ENCODE measurements at places on chromosomes 13 and 19.

GRCh38 chr13:65088906-65089305, 2141.2 kb downstream of the PCDH9 start:
- DNase-seq: no peak

- no peak for DNase-seq
Measured at GRCh38 chr13:41019578-41020347, 647 bp upstream of the ELF1 start.

DNA sequence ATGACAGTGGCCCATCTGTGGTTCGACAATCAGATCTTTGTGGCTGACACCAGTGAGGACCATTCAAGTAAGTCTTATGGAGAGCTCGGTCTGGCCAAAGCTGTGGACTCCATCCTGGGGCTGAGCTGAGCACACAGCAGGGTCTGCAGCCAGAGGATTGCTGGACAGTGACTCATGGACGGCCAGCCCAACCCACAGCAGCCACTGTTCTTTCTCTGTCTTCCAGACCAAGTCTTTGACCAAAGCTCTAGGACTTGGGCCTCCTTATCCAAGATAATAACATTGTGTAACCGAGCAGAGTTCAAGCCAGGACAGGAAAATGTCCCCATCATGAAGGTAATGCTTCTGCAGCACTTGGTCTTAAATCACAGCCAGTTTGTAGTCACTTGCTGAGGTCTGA, 12.4 kb downstream of the ATP12A start:
- no peak for DNase-seq

DNA sequence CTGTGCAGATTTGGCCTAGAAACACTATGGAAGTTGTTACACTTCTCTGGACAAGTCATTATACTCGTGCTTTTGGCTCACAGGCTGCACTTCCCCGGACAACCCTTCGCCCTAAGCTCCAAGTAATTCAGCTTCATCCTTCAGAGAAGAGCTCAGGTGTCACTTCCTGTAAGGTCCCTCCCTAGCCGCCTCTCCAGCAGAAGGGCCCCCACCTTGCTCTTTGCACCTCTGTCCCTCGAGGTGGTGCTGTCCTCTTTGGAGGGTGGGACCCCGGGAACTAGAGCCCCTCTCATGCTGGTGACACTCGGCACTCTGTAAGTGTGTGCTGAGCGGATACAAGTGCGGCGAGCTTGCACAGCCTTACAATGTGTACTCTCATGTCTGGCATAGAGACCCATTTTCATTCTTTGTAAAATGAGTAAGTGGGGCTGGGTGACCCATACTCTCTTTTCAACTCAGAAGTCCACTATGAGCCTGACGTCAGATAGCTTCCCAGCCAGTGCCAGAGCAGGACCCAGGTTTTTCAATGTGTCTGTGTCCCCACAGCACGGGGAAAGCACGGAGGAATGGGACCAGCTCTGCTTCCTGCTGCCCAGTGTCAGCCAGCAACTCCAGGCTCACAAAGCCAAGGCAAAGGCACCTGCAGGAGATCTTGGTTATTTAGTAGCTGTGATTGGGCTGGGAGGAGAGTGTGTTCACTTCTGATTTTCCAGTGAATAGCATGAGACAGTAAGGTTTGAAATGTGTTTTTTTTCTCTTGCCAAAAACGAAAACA, 26.9 kb downstream of the CHAMP1 start:
- DNase-seq: no peak

DNA sequence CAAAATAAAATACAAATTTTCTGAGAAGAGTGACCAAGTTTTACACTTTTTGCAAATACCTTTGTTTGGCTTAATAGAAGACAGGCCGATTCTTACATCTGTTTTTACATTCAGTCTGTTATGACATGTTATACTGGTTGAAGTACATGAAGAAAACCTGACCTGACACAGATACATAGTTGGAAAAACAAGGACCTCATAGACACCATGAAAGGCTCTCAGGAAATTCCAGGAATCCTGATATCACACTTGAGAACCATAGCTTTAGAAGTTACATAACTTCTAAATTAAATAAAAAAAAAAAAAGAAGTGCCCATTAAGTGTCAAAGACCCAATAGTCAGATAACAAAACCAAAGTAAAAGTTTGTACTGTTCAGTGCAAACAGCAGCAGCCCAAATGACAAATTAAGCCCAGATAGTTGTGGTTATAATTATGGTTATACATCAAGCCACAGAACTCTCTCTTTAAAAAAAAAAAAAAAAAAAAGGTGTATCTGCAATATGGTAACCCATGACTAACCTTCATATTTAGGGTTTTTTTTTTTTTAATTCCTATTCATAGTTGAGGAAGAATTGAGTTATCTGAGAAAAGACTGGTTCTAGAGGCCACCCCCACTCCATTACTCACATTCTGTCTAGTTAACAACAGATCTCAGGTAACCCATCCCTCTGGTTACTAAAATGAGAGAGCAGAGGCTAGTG, 19.8 kb downstream of the RBM26 start:
- DNase-seq: no peak

DNA sequence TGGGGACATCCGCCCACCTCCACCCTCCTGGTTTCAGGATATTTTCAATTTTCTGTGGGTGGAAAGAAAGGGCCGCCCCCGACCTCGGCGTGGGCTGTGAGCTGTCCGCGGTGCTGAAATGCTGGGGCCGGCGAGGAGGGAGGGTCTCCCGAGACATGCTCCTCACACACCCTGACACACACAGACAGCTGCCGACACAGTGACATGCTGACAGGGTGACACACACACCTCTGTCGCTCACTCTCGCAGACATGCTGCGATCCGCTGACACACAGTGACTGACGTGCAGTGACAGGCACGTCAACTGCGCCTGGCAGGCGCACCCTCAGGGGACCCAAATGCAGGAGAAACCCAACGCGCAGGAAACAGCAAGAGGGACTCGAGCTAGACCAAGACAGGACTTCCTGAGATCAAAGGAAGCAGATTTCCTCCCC, 25.1 kb upstream of the MEIS3 start:
- DNase-seq: no peak

- no peak for DNase-seq
Measured at GRCh38 chr13:30353060-30353459, 45.7 kb upstream of the KATNAL1 start.

- no peak for DNase-seq
Measured at GRCh38 chr19:16714702-16715287, 4.9 kb upstream of the NWD1 start.

- DNase-seq: no peak
Measured at GRCh38 chr19:1264801-1265614, 4.1 kb upstream of the CIRBP start.

DNA sequence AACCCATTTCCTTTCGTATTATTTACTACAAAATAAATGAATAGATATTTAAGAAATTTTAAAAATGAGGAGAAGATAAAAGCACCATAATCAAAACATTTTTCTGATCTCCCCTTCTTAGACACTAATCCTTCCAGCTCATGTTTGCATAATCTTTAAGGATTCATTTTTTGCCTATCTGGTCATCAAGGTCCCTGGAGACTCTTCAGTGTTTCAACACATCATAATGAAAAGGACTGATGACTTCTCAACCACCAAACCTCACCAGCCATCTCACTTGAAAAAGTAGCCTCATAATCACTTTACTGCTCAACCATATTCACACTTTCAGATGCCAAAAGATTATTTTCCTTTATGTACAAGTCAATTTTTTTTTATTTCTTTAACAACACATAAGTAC, 80.1 kb downstream of the DCLK1 start:
- DNase-seq: no peak

- DNase-seq: no peak
Measured at GRCh38 chr13:24276861-24277260, 32.5 kb upstream of the C1QTNF9 start.

DNA sequence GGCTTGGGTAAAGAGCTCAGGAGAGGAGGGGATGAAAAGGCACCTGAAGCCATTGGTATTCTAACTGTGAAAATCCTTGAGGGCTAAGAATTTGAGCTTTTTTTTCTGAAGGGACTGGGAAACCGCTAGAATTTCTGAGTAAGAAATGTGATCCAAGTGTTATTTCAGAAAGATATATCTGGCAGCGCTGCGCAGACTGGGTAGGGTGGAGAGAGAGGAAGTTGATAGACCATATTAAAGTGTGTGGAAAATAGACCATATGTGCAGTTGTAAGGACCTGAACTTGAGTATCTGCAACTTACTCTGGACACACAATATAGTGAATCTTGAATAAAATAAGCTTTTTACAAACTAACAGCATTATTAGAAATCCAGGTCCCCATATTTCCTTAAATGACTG, 427.4 kb downstream of the NDFIP2 start:
- DNase-seq: no peak

GRCh38 chr13:114174529-114174961, 4.5 kb upstream of the CFAP97D2 start:
- no peak for DNase-seq

- no peak for DNase-seq
Measured at GRCh38 chr13:76048131-76048530, 412.0 kb downstream of the LMO7 start.

DNA sequence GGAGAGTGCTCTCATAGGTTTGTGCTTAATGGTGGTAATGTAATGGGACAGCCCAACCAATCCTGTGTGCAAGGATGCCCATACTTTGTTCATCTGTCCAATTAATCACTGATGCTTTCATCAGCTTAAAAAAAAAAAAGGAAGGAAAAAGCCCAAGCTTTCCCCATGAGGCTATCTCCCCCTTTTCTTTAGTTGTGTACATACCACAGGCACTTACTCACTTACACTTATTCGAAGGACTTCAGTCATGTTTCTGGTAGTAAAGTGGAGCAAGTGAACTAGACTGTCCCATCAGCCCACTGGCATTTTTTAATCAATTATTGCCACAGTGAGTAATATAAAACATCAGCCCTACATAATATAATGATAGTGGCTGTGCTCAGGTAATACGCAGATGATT, 183.5 kb upstream of the UFM1 start:
- no peak for DNase-seq

- DNase-seq: no peak
Measured at GRCh38 chr19:8614455-8614854, 3.9 kb upstream of the ADAMTS10 start.

- DNase-seq: no peak
Measured at GRCh38 chr13:64239372-64239771, 2823.7 kb upstream of the PCDH20 start.

DNA sequence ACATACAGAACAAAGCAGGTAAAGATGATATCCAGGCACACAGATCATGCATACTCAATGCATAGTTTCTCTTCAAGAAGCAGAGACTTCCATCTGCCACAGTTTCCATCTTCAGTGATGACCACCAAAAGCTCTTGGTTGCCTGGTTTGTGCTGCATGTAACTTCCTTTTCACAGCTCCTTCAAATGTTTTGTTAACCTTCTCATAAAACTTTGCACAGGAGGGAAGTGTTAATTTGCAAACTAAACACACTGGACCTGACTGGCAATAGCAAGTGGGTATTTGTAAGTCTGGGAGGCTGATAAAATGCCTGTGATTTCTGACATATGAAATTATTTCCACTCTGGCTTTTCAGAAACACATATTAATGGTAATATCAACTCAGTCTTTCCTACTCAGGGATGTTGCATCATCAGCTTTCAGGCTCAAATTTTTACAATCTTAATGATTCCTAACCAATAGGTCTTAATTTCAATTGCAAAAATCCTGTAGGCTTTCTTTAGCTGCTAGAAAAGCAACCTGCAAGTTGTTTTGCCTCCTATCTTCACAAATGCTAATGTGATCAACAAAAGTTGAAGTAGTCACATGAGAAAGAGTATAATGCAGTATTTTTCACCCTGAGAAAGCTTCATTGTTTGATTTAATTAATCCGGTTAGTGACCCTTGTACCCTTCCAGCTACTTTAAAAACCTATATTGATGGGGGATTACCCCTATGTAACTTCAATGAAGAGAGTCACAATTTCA, 575.6 kb downstream of the DIAPH3 start:
- no peak for DNase-seq

DNA sequence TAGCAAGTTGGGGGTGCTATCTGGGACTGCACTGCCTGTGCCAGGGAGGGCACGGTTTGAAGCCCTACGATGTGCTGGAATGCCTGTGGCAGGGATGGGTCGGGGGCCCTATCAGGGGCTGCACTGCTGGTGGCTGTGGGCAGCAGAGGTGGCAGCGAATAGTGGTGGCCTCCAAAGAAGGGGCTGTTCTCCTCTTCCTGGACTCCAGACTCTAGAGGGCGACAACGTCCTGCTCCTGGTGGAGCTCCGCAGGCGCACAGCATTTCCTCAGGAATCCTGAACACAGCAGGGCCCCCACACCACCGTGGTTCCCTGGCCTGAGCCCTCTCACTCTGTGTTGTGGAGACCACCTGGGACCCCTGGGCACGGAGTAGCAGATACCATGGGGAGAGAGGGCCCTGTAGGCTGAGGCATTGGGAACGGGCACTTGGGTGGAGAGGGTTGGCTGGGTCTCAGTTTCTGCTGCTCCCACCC, 145.6 kb downstream of the TNFRSF19 start:
- no peak for DNase-seq

DNA sequence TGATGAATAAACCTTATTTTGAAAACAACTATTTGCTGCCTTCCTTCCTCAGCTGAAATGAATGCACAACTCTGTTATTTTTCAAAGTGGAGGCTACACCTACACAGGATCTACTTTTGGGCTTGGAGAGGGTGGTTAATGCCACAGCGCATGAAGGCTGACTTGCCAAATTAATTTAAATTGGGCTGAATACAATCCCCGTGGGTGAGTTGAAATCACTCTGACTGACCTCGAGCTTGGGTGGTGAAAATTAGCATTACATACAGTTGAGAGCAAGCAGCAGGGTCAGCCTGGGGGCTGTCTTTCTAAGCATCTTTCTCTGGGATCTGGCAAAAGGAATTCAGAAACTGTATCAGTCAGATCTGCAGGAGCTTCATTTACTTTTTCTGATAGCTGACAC, 38.5 kb downstream of the TPT1 start:
- no peak for DNase-seq

DNA sequence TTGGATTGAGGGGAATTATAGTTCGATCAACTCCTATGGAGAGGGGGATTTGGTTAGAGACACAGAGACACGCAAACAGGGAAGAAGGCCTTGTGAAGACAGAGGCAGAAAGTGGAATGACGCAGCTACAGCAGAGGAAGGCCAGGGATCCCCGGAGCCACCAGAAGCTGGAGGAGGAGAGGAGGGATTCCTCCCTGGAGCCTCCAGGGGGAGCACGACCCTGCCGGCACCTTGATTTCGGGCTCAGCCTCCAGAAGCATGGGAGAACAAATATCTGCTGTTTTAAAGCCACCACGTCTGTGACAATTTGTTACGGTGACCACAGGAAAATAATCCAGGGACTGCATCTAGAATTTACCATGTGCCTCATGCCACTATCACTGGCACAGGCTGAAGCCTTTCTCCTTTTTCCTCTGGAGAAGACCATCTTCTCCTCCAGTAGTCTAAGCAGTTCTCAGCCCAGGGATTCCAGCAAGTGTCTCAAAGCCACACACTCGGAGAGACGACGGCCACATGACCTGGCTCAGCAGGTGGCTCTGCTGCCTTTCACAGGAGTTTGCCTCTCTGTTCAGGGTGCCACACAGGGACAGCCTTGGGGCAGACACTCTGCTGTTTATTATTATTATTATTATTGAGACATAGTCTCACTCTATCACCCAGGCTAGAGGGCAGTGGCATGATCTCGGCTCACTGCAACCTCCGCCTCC, 39.9 kb upstream of the CCNE1 start:
- no peak for DNase-seq

GRCh38 chr19:15428956-15429824, 10.4 kb upstream of the AKAP8L start:
- DNase-seq: no peak

- DNase-seq: no peak
Measured at GRCh38 chr13:98480915-98481877, 95.7 kb downstream of the STK24 start.

GRCh38 chr13:97561182-97561581, 127.2 kb downstream of the RAP2A start:
- DNase-seq: no peak
